ENCODE measurements at places on chromosomes 6 and 20.
A peak's percentile ranks its signal among the peaks of the same experiment; 100 is the strongest.

GRCh38 chr20:44495802-44496481 lies 20.3 kb downstream of the TTPAL start:
- DNase-seq, result no peak

DNA sequence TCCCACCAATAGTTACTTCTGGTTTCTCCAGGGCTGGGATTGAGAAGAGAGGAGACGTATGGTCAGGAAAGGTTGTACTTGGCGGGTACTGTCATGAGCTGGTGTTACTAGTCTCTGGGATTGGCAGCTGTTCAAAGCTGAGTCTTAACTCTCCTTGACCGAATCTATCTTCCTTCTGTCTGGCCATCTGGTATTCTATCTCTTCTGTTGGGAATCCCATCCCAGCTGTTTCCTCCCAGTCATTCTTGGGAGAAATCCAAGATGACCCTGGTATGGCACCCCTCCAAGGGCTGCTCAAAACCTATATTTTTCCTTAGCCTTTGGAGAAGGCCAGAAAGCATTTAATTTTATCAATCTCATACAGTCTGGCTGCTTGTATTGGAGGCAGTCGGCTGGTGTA lies 287.0 kb upstream of the CHD6 start:
- no peak for DNase-seq

- DNase-seq, result no peak
Measured at GRCh38 chr6:105618247-105618646, 215.4 kb upstream of the PREP start.

- no peak for DNase-seq
Measured at GRCh38 chr6:149317644-149318571, at the start of gene TAB2. TAB2 (plus strand) TSS chr6:149317712; CDS start chr6:149369998, 52,286 bp downstream.

DNA sequence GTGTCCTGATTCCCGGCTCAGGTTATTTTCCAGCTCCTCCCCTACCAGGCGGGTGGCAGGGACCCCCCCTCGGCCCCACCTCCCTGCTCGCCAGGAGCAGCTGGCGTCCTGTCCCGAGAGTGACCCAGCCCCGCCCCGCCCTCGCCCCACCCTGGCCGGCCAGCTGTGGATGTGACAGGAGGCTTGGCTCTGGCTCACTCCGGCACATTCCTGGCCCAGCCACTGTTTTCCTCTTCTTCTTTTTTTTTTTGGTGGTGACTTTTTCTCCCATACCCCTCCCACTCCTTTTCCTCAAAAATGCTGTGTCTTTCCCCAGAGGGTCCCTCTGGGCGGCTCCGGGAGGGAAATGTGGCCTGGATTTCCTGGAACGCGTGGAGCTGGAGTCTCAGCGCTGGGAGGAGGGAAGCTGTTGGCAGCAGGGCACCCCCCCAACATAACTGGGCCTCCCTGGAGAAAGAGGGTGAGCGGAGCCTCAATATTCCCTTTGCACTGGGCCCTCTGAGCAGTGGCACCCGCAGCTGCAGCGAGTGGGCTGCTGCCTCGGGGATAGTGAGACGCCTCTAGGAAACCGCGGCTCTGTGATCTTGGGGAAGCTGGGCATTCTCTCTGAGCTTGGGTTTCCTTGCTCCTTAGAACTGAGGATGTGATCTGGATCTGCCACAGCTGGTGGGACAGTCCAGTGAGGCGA lies 28.3 kb upstream of the CSNK2A1 start:
- DNase-seq, result no peak

GRCh38 chr6:128580224-128581110 lies 60.1 kb upstream of the PTPRK start:
- no peak for DNase-seq

GRCh38 chr6:134372603-134373281 lies 54.8 kb upstream of the SGK1 start:
- no peak for DNase-seq

DNA sequence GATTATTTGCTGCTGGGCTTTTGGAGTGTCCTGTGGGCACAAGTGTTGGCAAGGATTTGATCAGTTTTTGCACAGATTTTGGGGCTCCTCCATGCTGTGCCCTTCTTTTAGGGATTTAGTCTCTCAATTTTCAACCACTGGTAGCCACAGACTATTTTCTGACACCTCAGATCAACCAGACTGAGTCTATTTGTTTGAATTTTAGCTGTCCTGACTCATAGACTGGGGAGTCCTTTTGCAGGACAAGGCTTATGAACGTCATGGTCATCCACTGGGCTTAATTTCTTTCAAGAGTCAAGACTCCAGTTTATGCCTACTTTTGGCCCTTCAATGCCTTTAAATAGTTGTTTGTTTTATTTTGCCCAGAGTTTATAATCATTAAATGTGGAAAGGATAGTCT lies 59.3 kb downstream of the BCKDHB start:
- no peak for DNase-seq

DNA sequence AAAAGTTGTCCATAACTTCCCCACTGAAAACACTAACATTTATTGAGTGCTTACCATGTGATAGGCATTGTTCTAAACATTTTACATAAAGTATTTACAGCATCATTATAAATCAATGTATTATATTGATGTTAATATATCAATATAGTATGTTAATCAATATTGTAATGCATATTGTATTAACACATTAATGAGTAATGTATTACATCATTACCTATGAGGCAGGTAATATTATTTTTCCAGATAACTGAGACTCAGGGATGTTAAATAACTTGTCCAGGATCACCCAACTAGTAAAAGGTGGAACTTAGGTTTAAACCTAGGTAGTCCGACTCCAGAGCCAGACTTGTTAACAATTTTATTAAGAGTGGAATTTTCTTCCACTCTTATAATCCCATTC lies 12.2 kb upstream of the TREM2 start:
- DNase-seq, result no peak

- no peak for DNase-seq
Measured at GRCh38 chr6:38570750-38571149, 69.0 kb downstream of the BTBD9 start.

- no peak for DNase-seq
Measured at GRCh38 chr6:147001621-147002020, 202.6 kb upstream of the STXBP5 start.

- DNase-seq, result peak; percentile 85
Measured at GRCh38 chr6:158649289-158650143, at the start of gene SYTL3. SYTL3 (plus strand) TSS chr6:158650054; CDS start chr6:158663269, 13,215 bp downstream.

GRCh38 chr20:20763650-20764049 lies 51.2 kb upstream of the RALGAPA2 start:
- DNase-seq, result no peak

DNA sequence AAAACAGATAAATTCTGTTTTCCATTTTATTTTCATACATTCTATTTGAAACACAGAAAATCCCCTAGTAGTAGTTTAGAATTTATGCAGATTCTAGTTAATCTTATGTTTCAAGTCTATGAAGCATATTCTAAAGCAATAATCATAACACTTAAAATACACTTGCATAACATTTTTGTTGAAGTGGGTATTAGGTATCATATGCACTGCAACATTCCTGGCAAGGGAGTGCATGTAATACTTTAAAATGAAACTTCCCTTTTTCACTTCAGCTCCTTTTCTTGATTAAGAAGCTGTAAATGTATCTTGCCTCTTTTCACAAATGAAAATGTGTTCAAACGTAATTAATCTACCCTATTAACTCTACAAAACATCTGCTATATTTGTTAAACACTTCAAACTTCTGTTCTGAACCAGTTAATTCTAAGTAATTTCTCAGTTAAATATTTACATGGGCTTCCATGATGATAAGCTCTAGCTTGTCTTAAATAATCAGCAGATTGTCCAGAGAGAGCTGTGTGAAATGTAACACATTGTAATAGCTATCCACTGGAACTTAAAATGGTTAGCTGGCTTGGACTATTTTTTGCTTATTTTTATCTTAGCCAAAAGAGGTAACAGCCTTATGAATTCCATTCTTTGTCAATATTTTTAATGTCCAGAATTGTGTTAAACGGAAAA lies 192.8 kb downstream of the COL19A1 start:
- DNase-seq, result no peak

GRCh38 chr6:49321561-49322072 lies 141.4 kb downstream of the MMUT start:
- no peak for DNase-seq

DNA sequence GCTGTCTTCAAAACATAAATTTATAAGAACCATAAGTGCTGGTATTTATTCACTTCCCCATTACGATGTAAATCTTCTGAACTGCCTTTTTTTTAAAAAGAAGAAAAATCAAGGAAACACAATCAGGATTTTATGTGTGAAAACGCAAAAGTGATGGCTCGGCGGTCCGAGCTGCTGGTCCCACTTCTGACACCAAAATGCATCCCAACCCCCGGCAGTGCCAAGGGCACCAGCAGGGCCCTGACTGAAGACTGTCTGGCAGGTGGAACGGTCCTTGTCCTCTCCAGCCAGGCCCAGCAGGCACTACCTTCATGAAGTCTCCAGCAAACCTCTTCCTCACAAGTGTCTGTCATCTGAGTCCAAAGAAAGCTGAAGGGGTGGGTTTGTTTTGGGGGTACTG lies 41.2 kb downstream of the TBC1D7 start:
- no peak for DNase-seq

DNA sequence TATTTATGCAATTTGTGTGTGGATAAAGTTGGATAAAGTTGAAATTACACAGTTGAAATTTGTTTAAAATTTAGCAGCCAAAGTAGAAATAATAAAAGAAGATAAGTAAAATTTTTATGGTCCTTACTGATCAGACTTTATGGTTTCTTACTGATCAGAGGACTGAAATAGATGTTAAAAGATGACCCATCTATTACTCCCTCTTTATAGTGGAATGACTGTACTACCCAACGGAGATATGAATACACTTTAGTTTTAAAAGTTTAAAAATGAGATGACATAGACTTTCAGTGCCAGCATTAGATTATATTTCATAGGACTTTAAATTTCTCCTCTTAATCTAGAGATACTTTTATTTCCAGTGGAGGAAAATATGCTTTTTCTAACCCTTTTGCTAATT lies 98.9 kb upstream of the ADGRF4 start:
- DNase-seq, result no peak

DNA sequence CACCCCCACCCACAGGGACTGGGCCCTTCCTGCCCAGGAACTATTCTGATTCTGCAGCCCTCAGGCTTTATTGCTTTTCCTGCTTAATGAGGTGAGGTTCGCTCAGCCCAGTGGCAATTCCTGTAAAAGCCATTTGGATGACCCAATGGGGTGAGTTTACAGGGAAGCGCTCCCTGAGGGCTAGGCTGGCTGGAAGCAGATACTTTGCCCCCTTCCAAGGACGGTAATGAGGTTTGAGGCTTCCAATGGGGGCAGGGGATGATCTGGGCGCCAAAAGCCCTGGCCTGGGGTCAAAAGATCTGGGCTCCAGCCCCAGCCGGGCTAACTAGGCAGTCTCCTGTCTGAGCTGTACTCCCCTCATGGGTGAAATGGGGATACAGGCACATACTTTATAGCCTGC lies 41.8 kb downstream of the RIPOR3 start:
- no peak for DNase-seq

- DNase-seq, result no peak
Measured at GRCh38 chr6:140445474-140446004, 1071.1 kb upstream of the CITED2 start.

DNA sequence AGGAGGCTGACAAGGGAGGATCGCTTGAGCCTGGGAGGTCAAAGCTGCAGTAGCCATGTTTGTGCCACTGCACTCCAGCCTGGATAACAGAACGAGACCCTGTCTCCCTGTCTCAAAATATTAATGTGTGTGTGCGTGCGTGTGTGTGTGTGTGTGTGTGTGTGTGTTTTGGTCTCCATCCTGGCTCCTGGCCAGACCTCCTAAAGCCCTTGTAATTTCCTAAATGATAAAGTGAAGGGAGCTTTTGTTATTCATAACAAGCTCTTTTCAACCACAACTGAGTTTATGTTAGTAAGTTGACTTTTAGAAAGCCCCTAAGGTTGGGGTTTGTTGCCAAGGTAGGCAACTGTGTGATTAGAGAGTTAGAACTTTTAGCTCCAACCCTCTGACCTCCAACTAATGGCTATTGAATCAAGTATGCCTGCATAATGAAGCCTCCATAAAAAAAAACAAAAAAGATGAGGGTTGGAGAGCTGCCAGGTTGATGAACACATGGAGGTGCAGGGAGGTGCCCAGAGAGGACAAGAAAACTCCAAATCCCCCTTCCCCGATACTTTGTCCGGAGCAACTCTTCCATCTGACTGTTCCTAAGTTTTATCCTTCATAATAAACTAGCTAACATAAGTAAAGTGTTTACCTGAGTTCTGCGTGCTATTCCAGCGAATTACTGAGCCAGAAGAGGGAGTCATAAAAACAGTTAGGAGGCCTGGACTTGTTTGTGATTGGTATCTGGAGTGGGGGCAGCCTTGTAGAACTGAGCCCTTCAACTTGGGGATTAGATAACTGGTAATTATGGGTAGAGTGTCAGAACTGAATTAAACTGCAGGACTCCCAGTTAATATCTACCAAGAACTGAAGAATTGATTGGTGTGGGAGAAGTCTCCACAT lies 5.3 kb upstream of the AIF1 start:
- no peak for DNase-seq

DNA sequence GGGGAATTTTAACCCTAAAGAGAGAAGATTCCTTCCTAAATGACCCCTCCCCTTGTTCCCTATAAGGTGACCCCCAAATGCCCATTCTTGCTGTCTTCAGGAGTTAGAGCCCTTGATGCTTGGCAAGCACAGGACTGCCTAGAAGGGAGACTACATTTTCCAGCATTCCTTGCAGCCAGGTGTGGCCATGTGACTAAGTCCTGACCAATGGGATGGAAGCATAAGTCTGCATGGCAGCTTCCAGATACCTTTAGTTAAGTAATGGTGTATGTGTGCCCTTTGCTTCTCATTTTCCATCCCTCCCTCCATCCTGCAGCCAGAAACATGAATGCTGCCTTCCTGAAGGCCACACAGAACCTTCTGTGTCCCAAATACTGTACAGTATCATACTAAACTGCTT lies 5.5 kb downstream of the BFSP1 start:
- peak; percentile 61 for DNase-seq

- DNase-seq, result no peak
Measured at GRCh38 chr6:116144605-116145004, 18.7 kb upstream of the COL10A1 start.

DNA sequence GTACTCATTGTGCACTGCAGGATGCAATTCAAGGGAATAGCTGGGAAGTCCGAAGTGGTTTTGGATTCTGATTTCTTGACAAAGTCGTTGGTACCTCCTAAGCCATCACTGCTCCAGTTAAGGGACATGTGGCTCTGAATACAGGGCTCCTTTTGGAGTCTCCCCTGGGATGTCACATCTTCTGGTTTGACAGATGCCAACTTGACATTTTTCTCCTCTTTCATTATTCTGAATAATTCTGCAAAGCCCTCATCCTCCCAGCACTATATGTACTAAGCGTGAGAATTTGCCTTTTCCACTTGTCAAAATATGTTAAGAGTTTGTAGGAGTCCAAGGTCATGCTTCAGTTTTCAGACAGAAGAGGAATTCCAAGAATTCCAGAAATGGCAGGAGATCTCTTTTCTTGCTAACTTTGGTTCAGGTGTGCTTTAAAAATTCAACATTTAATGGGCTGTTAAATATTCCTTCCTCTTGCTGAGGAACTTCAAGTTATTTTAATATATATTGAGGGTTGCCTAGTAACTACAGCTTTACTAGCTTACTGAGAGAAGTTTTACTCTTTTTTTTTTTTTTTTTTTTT lies 38.7 kb downstream of the DOK5 start:
- DNase-seq, result no peak
